Aorta (tissue), 5 donors: ENCODE measurements at places on chromosomes 7 and 10. TPM values are rescaled to one million over a fixed set of nuclear protein-coding genes. Genes with fewer than 3 reads are reported as not detected.

VAX1 gene
- total RNA-seq: not detected

GRCh38 chr10:79249186-79250121 is 97.8 kb upstream of the PPIF start:
- no peak for DNase-seq

POU6F2 gene
- 1.9 TPM for total RNA-seq

ASIC3 gene
- total RNA-seq: 2.9 TPM

GRCh38 chr10:131620904-131621303 is 279.9 kb upstream of the PPP2R2D start:
- no peak for DNase-seq

DNA sequence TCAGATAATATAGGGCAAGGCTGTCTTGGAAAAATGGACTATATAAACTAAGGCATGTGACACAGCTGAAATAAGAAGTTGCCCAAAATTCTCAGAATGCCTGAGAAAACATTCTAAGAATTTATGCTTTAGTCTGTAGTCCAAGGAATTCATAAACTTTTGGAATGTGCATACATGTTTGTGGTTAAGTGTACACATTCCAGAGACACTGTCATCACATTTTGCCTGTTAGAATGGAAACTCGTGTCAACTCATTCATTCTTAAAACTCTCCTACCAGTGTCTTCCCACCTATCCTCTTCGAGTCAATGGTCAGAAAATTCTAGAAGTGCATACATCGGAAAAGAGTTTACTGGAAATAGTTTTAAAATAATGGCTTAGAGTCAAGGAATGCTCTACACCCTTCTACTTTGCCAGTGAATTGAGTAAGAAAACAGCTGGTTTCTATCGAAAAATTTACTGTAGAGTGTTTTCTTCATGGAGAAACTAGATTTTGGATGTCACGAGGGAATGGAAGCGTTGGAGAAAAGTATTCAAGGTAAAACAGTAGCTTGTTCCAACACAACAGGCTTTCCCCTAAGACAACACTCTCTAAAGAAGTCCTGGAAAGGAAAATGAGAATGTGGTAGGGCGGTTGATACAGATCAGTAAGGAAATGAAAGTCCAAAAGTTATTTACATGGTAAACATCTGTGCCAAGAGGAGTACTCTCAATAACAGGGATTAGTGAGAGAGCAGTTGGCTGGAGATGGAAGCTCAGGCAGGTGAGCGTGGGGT is 1177.6 kb upstream of the C7orf33 start:
- DNase-seq: no peak

SYT15B gene
- 2.7 TPM for total RNA-seq

DNA sequence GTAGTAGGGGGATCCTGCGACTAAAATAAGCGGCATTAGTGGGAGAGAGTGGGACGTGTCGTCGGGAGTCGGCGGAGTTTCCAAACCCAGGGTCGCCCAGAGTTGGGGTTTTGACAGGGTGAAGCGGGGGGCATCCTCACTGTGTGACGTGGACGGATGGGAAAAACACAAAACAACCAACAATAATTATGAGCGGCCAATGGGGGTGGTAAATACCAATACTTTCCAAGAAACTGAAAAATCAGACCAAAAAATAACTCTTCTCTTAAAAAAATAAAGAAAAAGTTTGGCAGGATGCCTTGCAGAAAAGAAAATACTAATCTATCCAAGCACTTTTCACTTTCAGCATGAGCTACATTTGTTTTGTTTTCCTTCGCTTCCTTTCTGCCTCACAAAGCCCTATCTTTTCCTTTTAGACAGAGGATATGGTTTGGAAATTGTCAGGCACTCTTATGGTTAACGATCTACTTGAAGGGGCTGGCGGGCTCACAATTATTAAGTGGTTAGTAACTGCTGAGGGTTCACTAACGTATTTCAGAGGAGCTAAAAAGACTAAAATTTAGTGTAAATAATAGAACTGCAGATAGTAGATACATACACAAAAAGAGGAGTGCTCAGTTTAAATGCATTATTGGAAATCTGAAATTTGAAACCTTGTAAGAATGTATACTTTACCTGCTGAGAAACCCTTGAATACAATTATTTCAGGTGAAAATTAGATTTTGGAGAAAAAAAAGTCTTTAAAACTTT is 802 bp upstream of the CDK6 start:
- DNase-seq: peak; percentile 65

DNA sequence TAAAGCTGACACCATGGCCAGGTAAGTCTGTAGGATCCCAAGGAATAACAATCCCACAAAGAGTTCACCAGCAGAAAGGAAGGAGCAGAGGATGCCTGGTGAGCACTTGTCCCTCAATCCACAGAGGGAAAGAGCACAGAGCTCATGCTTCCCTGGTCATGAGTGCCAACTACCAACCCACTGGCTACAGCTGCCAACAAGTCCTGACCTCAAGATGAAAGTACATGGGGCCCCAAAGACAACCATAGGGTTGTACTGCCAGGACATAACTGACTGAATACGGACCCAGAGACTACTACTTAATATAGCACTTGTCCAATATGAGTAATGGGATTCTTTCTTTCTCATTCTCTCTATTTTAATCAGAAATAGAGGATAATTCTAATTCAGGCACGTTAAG is 83.3 kb downstream of the JCAD start:
- DNase-seq: no peak

DNA sequence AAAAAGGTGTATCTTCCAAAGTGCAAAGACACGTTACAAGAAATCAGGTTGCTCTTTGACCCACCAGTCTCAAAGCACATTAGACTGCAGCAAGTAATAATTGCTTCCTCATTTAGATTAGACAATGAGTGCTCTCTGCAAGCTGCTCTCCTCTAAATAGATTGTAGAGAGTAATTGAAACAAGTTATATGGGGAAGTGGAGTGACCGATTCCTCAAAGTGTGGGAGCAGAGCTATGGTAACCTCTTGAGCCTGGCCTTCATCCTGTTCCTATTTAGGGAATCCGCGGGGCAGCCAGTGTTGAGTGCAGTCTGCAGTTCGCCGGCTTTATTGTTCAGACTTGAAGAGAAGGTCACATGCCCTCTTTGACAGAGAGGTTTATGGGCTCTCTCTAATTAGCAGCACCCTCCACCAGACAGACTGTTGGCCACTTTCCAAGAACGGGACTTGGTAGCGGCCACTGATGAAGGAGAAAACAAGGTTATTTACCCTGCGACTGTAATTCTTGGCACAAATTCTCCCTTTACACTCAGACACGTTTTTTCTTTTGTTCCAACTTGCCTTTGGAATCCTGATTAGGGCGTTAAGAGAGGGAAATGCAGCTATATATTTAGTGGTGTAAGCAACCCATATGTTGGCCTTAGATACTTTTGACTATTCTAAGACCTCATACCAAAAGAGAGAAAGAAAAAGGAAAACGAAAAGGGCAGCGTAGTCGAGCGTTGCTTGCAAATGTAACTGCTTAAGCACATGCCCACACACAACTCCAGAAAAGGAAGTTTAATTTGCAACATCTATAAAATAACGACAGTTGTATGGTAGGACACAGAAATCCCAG is 107.5 kb downstream of the REEP3 start:
- DNase-seq: no peak

DNA sequence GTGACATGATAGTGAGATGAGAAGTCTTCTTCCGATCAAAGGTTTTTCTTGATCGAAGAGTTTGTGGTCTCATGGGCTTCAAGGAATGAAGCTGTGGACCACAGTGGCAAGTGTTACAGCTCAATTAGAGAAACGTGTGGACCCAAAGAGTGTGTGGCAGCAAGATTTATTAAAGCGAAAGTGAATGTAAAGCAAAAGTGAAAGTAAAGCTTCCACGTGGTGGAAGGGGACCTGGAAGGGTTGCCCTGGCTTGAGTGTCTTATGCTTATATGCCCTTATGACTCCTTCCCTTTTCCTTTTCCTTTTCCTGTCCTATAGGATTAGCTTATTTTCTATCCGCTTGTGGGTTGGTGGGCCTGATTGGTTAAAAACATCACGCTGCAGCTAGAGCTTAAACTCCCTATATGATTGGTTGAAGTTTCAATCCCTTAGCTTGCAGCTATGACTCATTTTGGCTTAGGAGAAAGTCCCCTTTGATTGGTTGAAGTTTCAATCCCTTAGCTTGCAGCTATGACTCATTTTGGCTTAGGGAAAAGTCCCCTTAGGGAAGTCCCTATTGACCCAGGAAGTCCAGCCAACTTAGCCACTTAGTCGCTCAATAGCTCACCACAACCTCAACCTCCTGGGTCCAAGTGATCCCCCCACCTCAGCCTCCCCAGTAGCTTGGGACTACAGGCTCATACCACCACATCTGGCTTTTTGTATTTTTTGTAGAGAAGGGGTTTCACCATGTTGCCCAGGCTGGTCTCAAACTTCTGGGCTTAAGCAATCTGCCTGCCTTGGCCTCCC is 34.7 kb downstream of the MRPS24 start:
- no peak for DNase-seq

DNA sequence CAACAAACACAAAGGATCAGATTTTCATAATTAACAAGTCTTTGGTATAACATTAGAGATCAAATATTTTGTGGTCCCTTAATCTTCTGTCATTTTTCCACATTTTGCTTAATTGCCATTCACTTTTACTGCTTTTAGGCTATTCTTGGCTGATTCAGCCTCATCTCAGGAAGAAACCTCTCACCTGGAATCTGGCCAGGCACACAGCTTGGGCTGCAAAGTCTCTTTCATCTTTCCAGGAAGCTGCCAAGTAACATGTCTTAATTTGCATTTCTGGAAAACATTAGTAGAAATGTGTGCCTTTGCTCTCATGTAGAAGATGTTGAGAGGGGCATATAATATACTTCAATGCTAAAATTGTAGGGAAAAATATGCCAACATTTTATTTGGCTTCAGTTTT is 174.2 kb upstream of the STEAP4 start:
- DNase-seq: no peak

DRGX gene
- total RNA-seq: not detected

DNA sequence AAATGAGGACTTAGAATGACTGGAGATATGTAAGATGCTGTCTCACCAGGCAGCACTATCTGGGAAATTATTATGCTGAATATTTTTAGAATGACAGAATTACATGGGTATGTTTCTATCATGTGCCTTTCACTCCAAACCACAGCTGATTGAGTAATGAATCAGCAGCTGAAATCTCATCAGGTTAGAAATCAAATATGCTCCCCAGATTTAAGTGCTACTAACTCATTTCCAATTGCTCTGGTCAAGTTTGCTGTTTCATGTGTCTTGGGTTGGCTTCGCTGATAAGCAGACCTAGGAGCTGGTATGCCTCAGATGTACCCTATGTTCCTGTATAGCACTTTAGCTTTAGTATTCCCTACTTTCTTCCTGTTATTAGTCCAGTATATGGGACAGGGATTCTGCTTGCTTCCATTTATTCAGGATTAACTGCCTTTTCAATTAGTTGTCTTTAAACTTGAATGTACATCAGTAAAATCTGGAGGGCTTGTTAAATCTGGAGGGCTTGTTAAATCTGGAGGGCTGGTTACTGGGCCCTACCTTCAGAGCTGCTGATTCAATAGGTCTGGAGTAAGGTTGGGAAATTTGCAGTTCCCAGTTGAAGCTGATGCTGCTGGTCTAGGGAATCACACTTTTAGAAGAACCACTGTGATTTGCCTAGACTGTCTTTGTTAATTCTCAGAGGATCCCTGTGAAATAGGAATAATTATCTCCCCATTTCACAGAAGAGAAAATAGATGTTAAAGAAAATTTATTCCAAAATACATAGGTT is 172.9 kb downstream of the DKK1 start:
- no peak for DNase-seq

UBE2D1 gene
- 15.6 TPM for total RNA-seq

GRCh38 chr7:32658034-32658433 is 162.7 kb downstream of the AVL9 start:
- DNase-seq: no peak

ZNF680 gene
- total RNA-seq: 35.9 TPM

FAM237B gene
- total RNA-seq: not detected

- no peak for DNase-seq
Measured at GRCh38 chr7:118175740-118176139, 8.2 kb upstream of the LSM8 start.

NPC1L1 gene
- total RNA-seq: 0.39 TPM

CNPY1 gene
- total RNA-seq: not detected

GRCh38 chr7:1639071-1639470 is 31.0 kb upstream of the ELFN1 start:
- peak; percentile 38 for DNase-seq
